Upper lobe of right lung (tissue), 1 donor: ENCODE measurements at places on chromosomes 11 and 22.

DNA sequence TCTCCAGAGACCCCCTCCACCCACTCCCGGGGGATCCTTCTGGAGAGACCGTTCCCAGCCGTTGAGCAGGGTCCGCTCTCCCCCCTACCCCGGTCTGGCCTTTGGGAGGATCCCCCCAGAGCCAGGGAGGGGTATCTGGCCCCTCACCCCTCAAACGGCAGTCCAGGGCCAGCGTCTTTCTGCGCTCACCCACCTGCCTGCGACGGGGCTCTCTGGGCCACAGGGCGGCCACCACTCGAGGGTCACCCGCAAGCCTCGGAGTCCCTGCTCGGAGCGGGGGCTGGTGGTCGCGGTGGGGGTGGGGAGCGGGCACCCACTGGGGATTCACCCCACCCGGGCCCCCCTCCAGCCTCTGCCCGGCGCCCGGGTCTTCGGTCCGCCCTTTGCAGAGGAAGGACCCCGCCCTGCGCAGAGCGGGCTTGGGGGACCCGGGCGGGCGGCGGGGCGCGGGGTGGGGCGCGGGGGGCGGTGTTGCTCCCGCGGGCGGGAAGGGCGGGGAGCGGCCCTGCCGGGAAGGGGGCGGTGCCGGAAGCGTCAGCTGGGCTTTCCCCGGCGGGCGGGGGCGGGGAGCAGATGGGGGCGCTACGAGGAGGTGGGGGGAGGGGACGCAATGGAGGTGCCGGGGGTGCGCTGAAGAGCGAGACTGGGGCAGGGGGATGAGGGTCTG, 16.6 kb downstream of the CRELD2 start:
- peak; percentile 95 for DNase-seq

DNA sequence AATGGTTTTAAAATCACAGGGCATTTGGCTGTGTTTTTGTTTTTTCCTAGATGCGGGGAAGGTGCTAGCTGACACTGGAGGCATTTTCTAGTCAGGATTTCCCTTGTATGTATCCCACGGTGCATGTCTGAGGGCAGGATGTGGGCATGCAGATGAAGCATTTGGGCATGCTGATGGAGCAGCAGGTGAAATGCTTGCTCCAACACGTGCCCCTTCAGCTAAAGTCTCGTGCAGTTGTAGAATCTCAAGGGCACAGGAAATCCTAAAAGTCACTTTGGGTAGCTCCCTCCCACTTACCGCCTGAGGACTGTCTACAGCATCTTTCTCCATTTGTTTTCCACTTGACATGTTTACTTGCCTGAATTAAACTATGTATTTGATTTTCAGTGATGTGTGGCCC, 429.4 kb upstream of the B3GAT1 start:
- DNase-seq: no peak

DNA sequence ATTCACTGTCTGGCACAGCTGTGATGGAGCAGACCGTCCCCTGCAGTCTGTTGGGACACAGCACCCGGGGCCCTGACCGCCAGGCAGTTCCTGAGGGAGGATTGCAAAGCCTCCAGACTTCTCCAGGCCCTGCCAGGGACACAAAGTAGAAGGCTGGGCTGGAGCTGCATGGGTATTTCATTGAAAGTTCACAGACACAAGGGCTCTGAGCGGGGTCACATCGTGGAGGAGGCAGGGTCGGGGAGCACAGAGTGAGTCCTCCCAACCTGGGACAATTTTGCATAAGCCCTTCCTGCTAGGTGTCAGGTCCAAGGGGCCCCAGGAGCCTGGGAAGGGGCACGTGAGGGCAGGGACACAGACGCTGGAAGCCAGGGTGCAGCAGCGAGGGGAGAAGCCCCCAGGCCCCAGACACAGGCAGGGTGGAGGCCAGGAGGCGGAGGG, 15.7 kb downstream of the IFITM10 start:
- DNase-seq: no peak

GRCh38 chr22:42256220-42256619, 14.2 kb downstream of the TCF20 start:
- no peak for DNase-seq

DNA sequence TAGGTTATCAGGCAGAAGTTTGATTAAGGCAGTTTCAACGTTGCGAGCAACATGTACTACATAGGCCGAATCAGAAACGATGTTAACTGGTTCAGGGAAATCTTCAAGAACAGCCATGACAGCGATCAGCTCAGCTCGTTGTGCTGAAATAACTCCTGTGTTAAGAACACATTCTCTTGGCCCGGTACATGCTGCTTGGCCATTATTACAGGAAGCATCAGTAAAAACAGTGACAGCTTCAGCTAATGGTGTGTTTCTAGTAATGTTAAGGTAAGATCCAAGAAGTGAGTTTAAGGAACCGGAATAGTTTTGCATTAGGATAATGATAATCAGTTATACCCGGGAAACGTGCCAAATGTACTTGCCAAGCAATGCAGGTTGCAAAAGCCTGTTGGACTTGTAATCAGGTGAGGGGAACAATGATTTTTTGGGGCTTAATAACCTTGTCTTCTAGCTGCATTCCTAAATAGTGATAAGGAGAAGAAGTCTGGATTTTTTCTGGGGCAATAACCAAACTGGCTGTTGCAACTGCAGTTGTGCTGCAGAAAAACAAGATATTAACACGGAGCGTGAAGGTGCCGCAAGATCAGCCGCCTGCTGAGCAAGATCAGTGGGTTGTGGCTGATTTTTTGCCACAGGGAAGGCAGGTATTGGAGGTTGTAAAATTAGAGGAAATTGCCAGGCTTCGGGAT, 14.3 kb downstream of the OR52K1 start:
- DNase-seq: no peak

DNA sequence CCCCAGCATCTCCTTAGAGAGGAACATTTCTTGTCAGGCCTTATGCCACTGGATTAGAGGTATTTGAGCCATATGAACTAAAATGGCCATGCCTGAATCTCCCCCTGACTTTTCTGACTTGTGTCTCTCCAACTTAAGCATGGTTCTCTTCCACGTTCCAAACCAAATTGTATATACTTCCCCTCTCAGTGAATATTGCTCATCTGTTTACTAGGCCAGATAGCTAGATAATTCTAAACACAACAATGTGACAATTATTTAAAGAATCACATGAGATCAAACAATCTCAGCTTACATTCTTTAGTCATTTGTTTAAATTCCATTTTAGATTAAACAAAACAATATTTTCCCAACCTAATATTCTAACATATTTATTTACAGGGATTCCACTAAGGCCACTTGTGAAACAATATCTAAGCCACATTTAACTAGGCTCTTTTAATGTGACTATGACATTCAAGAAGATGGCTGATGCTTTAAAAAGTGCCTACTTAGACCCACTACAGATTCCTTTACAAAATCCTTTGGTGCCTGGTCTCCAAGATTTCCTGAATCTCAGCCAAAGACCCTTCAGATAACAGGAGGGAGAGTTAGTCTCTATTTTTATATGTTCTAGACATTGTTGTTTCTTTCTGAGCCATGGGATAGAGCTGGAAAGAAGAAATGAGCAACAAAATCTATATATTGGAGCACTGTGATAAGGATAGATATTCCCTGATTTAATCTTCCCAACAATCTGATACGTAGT, 105.7 kb downstream of the CADM1 start:
- DNase-seq: no peak

- DNase-seq: no peak
Observed at GRCh38 chr22:39245130-39246039, 603 bp upstream of the PDGFB start.

GRCh38 chr11:114099392-114100178, 40.1 kb downstream of the ZBTB16 start:
- DNase-seq: no peak

DNA sequence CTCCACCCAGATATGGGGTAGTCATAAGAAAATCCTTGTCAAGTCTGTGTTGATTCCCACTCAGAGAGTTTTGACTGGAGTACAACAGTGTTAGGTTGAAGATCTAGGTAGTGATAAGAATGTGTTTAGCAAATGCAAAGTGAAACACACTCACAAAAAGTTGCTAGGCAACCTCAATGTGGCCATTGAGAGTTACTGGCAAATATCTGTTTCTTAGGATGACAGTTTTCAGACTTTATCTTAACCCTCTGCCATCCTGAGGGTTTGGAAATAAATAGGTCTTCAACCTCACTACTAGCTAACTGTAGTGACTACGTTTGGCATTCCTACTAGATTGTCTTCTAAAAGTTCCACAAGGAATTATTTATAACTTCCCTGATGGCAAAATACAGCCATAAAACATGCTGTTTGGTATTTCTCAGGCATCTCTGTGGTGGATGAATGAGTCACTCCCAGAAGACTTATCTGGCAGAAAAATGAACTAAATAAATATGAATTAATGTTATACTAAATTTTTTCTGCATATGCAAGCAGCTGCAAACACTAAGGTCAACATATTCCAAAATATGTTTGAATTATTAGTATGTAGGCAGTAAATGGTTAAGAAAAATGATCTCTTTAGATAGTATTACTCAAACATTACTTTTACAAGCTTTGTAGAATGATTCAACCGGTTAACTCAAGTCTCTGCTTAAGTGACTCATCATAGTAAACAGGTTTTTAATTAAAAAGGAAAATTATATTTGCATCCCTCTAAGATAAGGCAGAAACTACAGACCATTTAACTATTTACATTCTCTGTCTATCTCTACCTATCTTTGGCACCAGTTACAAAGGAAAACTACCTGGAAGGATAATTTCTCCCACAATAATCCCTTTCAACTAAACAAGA, 17.1 kb upstream of the SYTL2 start:
- DNase-seq: no peak

GRCh38 chr11:119049081-119049480, 7.9 kb downstream of the HYOU1 start:
- DNase-seq: no peak

- no peak for DNase-seq
Observed at GRCh38 chr11:132450631-132451030, 1080.2 kb downstream of the NTM start.

GRCh38 chr11:15937601-15938120, 418.7 kb downstream of the SOX6 start:
- DNase-seq: no peak

- DNase-seq: no peak
Observed at GRCh38 chr11:85844439-85845123, 10.6 kb upstream of the CCDC83 start.

DNA sequence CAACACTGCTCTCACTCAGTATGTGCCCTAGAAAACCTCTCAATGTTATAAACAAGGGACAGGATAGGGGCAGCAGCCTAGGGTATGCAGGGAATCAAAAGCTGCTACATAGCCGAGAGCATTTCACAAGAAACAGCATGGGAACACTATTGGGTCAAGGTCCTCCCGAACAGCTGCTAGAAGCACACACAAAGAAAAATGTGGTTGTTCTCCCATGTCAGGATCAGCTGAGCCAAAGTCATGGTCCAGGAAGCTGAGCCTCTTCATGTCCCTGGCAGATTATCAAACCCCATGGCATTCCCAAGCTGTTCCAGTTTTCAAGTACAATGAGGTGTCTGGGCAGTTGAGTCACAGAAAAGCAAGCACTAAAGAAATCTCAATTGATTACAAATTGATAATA, 21.0 kb upstream of the GDPD4 start:
- no peak for DNase-seq

DNA sequence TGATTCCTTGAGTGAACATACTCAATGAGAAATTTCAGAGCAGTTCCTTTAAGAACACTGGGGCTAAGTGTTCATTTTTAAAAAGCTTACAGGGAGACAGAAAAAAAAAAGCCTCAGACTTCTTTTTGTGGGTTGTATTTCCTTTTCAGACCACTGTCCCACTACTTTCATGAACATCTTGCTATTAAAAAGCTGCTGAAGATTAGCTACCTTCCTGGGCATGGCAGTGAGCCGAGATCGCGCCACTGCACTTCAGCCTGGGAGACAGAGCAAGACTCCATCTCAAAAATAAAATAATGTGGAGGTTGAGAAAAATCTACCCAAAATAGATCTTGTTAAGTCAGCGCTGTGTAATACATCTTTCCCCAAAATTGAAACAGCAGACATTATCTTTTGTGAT, 10.8 kb downstream of the TRAF6 start:
- no peak for DNase-seq

- DNase-seq: peak; percentile 6
Observed at GRCh38 chr11:71527576-71528210, 626 bp downstream of the KRTAP5-7 start.

- no peak for DNase-seq
Observed at GRCh38 chr22:26168330-26168851, 871 bp upstream of the SEZ6L start.

DNA sequence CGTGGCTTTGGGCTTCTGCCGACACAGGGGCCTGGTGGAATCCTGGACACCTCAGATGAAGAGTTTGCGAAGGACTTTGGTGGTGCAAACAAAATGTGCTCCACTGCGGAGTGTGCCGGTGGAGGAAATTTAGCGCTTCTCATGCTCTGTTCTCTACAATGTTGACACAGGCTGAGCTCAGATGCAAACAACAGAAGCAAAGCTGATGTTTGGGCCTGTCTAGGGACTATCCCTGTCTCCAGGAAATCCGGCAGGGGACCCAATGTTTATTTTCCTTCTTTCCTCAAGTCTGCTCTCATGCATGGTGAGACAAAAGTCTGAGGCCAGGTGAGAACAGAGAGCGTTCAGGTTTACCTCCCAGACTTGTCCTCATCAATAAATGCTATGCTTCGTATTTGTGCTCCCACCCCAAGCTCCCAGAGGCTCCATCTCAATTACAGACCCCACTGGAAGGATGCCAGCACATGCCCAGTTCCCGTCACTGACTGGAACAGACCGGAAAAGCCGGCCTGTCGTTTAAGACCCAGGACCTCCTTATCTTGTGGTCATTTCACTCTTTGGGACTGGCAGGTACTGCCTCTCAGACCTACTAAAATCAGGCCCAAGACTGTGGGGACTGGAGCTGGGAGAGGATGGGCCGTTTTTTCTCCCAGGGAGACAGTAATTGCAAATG, 105.7 kb upstream of the B3GAT1 start:
- peak; percentile 28 for DNase-seq

DNA sequence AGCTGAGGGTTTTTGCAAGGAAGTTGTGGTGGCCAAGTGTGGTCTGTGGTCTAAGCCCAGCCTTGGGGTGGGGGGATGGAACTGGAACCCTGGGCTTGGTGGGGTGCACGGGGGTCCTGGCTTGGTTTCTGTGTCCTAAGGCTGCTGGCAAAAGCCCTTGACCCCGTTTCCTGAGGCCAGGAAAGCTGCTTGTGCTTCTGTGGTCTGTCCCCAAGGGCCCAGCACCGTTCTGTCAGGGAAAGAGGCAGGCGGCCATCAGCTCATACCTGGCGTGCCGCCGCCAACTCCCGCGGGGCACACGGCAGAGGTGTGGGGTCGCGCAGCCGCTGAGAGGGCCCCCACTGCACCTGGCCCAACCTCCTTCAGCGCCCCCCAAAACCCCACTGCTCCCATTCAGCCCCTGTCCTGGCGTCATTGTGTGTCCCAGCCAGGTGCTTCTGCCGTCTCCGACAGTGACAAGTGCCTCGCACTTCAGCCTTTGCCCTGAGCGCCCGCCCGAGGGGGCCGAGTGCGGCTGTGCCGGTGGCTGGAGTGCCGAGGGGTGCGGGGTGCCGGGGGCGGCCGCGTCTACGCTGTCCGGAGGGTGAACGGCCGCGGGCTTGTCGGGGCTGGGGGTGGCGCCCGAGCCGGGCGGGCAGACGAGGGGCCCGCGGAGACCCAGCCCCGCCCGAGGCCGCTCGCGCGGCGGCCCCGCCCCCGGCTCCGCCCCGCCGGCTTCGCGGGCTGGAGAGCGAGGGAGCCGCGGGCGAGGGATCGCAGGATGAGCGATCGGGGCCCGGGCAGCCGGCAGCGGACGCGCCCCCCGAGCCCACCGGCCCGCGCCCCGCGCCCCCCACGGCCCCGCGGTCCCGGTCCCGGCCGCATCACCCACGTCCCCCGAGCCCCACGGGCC, at the start of gene CNIH2:
TSS of gene CNIH2 (plus strand) at position 705 of the 892 bp plus-strand sequence. CDS start 282 bp downstream, outside the sequence.
- DNase-seq: no peak
